A375 (cell line): ENCODE measurements at places on chromosomes 4 and X. TPM values are rescaled to one million over a fixed set of nuclear protein-coding genes. Genes with fewer than 3 reads are reported as not detected.

Gene MAB21L2
- not detected in 2 replicates for total RNA-seq

Gene ART3
- total RNA-seq, result 6.2 and 13.7 TPM in 2 replicates

Gene RBMXL3
- not detected in 2 replicates for total RNA-seq

Gene EIF4E
- total RNA-seq, result 92.9 and 112 TPM in 2 replicates

Gene KCND1
- total RNA-seq, result 0.30 and 0.96 TPM in 2 replicates

Gene PDCL2
- total RNA-seq, result 3.0 and 3.1 TPM in 2 replicates
